ENCODE measurements at places on chromosomes 6 and 20.

DNA sequence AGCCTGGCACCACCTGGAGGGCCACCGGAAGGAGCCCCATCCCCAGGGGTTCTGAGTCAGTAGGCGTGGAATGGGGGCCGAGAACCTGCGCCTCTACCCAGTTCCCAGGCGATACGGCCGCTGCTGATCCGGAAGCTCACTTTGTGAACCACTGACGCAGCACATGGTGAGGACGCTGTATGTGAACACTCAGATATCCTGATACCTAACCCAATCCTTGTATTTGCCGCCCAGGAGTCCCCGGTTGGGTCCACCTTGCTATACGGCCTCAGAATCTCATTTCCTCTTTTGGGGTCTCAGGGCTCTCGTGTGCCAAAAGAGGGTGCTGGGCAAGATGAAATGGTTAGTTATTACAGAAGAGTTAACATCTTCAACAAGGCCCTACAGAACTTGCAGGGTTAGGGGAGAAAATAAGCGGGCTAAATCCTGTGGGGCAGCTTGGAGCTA, 604 bp upstream of the RAB5IF start:
- no peak for DNase-seq

GRCh38 chr6:100724696-100725095, 156.4 kb downstream of the ASCC3 start:
- no peak for DNase-seq

GRCh38 chr20:5886788-5887187, 63.5 kb downstream of the TRMT6 start:
- DNase-seq: no peak

DNA sequence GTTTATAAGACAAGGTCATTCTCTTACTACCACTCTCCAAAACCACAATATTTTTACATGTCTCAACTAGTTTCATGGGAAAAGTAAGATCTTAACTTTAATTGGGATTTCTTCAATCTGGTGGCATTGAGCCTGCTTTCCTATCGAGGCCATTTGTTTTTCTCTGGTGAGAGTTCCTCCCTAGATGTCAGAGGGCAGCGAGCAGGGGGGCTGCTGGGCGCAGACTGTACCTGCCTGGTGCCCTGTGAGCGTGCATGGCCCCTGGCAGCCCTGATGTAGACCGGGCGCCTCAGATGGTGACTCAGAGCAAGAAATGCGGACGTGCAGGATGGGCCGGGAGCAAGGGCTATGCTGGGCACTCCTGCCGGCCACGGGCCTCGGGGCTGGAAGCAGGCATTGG, 27.2 kb downstream of the ERMARD start:
- no peak for DNase-seq

GRCh38 chr20:42204109-42204660, 586.0 kb upstream of the CHD6 start:
- no peak for DNase-seq

DNA sequence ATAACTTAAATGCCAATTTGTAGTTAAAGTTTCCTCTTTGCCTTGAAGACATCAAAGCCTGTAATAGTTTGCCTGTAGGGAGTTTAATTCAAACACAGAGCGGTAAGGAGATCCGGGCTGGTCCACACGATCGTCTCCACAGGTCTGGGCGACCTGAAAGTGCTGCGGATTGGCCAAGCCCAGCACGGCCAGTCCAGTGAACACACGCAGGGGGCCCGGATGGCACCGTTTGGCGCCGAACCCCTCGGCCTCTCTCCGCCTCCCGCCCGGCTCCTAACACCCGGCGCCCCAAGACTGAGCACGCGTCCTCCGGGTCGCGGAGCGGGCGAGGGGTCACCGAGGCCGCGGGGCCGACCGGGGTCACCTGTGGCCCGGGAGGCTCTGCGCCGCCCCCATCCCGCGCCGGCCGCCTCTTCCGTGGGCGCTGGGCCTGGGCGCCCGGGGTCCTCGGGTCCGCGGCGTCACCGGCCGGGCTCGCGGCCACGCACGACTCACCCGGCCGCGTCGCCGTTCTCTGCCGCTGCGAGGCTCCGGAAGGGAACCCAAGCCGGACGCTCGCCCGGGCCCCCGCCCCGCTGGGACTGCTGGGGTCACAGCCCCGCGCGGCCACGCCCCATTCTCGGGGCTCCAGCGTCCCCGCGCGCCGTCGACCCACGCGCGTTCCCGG, 481 bp downstream of the SERPINB6 start:
- DNase-seq: peak; percentile 71

- DNase-seq: no peak
Observed at GRCh38 chr20:57998981-57999464, 229.4 kb downstream of the ANKRD60 start.

- peak; percentile 69 for DNase-seq
Observed at GRCh38 chr6:32845384-32845884, 1.6 kb upstream of the PSMB8 start.

GRCh38 chr6:28977341-28978132, 27.6 kb downstream of the ZNF311 start:
- DNase-seq: peak; percentile 55

DNA sequence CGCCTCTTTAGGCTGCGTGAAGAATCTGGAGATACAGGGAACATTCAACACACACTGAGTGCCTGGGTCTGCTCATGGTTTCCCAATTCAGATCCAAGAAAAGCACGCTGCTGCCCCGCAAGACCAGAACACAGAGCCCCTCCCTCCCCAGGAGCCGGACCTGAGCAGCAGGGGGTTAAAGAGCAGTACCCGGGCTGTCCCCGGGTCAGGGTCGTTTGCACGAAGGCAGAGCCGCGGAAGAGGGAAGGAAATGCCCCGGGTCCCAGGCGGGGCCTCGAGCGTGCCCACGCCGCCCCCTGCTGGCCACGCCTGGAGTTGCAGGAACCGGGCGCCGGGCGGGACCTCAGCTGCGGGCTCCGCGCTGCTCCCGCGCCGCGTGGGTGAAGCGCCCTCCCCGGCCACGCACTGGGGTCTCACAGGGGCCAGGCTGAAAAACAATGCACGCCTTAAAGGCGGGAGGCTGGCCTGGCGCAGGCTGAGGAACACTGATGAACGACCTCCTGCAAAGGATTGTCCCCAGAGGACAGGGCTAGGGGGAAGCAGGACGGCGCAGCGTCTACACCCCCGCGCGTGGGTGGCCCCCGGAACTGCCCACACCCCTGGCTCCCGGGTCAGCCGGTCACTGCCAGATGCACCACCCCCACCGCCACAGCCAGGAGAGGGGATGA, 48.9 kb downstream of the ANKRD60 start:
- peak; percentile 85 for DNase-seq

DNA sequence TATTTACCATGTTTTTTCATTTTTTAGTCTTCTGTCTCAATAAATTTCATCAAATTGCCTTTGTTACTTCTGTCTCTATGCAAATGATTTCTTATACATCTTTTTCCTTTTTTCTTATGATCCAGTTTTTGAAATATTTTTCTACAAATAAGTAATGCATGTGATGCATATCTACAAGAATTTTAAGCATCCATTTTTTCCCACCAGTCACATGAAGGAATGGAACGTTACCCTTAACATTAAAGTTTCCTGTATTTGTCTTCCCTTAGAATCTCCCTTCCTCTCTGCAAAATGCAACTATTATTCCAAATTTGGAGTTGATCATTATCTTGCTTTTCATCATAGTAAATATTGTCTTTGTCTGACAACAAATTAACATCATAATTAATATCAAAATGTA, 35.5 kb downstream of the PSMB9 start:
- DNase-seq: no peak

- no peak for DNase-seq
Observed at GRCh38 chr20:605237-605636, 4.9 kb downstream of the TCF15 start.

DNA sequence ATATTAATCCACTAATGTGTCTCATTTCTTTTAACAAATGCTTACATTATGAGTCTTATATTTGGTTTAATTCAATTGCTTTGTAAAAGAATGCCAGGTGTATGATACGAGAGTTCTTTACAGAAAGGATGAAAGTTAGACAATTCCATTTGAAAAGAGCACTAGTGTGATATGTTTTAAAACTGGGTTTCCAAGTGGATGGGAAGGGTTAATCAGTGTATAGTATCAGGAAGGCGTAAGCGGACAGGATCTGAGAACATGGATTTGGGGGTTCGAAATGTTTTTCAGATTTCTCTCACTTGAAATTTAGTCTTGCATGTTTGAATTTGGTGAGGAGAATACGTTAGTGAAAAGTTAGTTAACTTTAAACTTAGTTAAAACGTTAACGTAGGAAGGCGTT, 2.6 kb downstream of the FOXO3 start:
- DNase-seq: no peak

- DNase-seq: no peak
Observed at GRCh38 chr6:33863084-33863483, 59.3 kb upstream of the MLN start.

DNA sequence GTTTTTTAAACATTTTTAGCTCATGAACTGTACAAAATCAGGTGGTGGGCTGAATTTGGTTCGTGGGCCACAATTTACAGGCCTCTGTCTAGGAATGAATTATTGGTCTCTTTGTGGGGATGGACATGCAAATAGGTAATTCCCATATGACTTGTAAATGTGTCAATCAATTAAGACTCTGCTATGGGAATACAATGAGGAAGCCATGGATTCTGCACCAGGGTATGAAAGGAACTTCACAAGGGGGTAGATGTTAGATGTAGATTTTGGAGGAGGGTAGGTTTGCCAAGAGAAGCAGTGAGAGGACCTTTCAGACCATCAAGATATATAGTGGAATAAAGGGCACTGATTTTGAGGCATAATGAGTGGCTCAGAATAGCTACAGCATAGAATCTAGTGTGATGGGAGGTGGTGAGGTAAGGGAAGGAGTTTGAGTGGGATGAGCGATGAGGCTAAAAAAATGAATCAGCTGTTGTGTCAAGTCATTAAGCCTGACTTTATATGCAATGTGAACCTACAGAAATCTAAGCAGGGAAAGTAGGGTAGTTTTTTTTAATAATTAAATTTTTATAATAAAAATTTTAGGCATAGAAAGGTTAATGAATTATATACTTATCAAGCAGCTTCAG, 32.6 kb upstream of the RNF182 start:
- no peak for DNase-seq

GRCh38 chr20:2047456-2048092, 53.7 kb upstream of the PDYN start:
- no peak for DNase-seq

- DNase-seq: no peak
Observed at GRCh38 chr6:90167514-90168379, 128.9 kb downstream of the BACH2 start.

- no peak for DNase-seq
Observed at GRCh38 chr6:109008537-109009235, 86.0 kb downstream of the SESN1 start.

DNA sequence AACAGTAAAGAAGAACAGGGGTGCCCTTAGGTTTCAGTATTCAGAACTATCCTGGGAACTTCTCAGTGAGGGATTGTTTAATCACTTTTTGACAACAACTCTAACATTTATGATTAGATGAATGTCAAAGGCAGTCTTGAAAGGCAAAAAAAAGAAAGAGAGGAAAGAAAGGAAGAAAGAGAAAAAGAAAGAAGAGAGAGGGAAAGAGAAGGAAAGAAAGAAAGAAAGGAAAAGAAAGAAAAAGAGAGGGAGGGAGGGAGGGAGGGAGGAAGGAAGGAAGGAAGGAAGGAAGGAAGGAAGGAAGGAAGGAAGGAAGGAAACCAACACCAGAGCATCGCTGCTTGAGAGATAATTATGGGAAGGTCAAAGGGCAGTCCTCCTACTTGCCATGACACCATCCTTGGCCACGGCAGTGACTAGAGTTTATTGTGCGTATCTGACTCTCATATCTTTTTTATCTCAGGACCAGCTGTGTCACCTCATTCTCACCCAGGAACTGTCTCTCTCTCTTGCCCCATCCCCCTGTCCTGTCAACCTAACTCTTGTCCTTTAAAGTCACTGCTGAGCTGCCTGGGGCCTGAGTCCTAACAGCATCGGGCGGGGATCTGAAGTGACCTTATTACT, 96.8 kb upstream of the ATXN1 start:
- no peak for DNase-seq

DNA sequence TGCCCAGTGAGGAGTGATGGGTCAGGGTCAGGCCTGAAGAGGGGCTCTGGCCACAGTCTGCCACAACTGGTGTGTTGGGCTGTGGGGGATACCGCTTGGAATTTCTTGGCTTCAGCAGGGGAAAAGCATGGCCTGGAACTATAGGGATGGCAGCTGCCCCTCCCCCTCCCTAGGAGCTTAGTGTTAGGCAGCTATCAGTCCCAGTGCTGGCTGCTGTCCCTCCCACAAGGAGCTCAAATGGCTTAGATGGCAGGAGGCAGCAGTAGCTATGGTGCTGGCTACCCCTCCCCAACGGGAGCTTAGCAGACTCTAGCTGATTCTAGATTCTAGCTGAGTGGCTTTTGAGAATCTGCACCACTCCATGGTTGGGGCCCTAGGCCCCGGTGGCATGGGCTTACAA, 414.5 kb upstream of the HSF2 start:
- no peak for DNase-seq

DNA sequence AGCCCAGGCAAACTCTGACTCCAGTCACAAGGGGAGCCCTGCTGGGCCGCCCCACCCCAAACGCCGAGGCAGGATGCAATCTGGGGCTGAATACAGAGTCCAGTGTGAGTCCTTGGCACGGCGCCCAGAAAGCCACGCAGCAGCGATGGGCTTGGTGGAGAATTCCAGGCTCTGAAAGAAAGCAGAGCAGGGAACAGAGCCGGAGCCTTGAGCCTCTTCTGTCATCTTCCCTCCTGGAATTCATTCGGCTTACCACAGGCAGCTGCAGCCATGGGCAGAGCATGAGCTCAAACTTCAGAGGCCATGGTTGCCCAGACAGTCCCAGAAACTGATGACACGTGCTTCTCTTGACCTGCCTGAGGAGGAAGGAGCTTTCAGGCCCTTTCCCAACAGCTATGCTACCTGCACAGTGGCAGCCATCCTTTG, 441.1 kb upstream of the JARID2 start:
- no peak for DNase-seq

GRCh38 chr6:19417713-19418112, 419.5 kb upstream of the ID4 start:
- no peak for DNase-seq

DNA sequence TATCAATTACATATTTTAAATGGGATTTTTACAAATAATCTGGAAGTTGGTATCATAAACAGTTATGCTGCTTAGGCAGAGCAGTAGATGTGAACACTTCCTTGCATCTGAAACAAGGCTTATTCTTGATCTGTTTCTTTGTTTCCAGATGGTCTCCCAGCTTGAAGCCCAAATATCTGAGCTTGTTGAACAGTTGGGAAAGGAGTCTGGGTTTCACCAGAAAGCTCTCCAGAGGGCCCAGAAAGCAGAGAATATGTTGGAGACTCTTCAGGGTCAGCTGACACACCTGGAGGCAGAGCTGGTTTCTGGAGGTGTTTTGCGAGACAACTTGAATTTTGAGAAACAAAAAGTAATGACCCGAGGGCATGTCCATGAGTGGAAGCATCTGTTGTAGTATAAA, 91.9 kb downstream of the CCDC170 start:
- no peak for DNase-seq

GRCh38 chr6:163302747-163303146, 111.8 kb upstream of the QKI start:
- no peak for DNase-seq

DNA sequence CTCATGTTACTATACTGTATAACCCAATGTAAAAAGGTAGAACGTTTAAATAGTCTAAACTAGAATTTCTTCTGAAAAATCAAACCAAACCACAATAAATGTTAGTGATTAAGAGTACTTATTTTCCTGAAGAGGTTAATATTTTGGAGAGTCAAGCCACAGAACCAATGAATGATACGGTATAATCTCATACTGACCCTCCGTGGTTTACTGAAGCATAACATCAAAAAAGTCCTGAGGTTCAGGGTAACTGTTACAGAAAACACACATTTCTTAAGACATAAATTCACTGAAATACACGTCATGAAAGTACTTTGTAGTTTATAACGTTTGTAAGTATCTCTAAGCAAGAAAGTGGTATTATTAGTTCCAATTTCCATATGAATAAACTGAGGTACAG, 28.9 kb downstream of the ESF1 start:
- no peak for DNase-seq
